Activated CD4-positive, alpha-beta T cell treated with anti-CD3 and anti-CD28 coated beads for 24 hours (primary cell): ENCODE measurements at places on chromosomes 2 and 18.

DNA sequence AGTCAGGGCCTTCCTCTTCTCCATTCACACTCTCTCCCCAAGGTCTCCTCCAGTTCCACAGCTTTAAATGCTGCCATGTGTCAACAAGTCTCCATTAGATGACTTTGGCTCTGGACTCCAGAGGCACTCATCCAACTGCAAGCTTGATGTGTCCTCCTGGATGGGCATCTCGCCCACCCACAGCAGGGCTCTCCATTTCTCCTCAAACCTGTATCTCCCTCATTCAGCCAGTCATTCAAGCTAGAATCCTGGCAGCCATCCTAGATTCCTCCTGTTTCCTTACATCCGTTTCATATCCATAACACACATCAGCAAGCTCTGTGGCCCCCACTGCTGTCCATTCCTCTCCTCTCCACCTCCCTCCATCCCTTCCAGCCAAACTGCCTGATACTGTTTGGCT is 88.4 kb upstream of the AFF3 start:
- no peak for DNase-seq

GRCh38 chr2:31176742-31177141 is 38.5 kb upstream of the GALNT14 start:
- no peak for DNase-seq

- DNase-seq: no peak
These were observed 6.4 kb downstream of the ERLEC1 start for GRCh38 chr2:53793261-53793660.

- no peak for DNase-seq
These were observed 2.4 kb upstream of the PDE11A start for GRCh38 chr2:178075006-178075326.

GRCh38 chr2:74880054-74880728 is 46.3 kb downstream of the HK2 start:
- DNase-seq: no peak

- no peak for DNase-seq
These were observed 9.4 kb upstream of the COLEC11 start for GRCh38 chr2:3585261-3586109.

DNA sequence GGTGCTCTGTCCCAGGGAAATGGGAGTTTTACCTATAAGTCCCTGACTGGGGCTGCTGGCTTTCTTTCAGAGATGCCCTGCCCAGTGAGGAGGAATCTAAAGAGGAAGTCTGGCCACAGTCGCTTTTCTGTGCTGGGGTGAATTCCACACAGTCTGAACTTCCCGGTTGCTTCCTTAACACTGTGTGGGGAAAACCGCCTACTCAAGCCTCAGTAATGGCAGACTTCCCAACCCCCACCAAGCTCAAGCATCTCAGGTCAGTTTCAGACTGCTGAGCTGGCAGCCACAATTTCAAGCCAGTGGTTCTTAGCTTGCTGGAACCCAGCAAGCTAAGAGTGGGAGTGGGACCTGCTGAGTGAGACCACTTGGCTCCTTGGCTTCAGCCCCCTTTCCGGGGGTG is 54.9 kb downstream of the NUP35 start:
- no peak for DNase-seq

GRCh38 chr2:41698678-41699422 is 349.0 kb upstream of the PKDCC start:
- no peak for DNase-seq

GRCh38 chr2:103009871-103010270 is 248.0 kb downstream of the TMEM182 start:
- no peak for DNase-seq

DNA sequence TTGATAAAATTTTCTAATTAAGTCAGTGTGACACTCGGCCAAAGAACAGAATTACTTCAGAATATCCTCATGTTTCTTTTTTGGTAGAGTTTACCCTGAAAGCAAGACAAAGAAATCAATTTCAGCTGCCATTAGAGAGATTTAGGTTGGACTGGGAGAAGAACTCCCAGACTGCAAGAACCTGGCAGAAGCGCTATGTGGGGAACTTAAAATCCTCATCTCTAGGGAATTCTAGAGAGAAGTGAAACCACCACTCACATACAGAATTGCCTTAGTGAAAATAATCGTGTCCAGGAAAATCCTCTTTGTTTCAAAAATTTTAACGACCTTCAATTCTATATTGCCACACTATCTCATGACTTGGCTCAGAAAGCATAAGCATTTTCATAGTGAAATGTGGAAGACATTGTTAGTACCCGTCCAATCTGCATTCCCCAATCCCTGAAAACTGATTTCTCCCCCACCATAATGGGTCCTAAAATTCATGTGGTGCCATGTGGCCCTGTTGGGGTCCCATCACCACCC is 297.3 kb upstream of the MEIS1 start:
- DNase-seq: no peak

GRCh38 chr2:30869988-30870387 is 62.7 kb upstream of the CAPN13 start:
- no peak for DNase-seq

GRCh38 chr2:218878926-218879761 is 1.5 kb upstream of the WNT10A start:
- DNase-seq: no peak

GRCh38 chr2:168718622-168719021 is 83.8 kb upstream of the NOSTRIN start:
- DNase-seq: no peak

GRCh38 chr2:108220191-108220590 is 19.6 kb upstream of the SULT1C3 start:
- no peak for DNase-seq

DNA sequence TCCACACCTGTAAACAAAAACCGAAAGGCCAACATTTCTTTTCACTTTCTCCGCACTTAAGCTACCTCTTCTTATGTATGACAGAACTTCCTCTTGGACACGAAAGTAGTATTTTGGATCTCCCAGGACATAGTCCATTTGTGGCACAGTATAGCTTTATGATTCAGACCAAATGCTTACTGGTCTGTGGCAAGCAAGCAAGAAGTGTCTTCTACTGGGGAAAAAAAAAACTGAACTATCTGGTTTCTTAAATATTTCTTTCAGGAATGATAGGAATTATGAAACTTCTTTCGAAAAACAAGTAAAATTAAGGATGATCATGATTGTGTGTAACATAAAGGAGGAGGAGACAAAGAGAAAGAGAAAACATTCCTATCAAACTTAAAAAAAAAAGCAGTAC is 33.6 kb downstream of the SRBD1 start:
- no peak for DNase-seq

DNA sequence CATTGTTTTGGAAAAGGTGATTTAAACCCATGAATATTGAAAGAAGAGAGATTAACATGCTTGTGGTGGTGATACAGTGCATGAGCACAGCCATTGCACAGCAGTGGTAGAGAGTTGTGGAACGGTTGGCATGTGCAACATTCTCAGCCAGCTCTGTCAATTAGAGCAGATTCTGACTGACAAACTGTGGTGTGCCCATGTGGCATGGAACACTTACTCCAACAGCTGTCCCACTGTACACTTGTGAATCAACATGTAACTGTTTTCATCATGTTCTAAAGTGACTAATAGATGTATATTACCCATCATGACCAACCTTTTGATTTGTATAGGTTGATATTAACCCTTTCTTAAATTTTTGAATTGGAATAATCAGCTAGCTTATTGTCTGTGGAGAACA is 55.6 kb downstream of the PKP4 start:
- no peak for DNase-seq

GRCh38 chr2:133489146-133489545 is 79.1 kb downstream of the NCKAP5 start:
- no peak for DNase-seq

GRCh38 chr2:235449568-235449967 is 44.3 kb upstream of the AGAP1 start:
- DNase-seq: no peak

DNA sequence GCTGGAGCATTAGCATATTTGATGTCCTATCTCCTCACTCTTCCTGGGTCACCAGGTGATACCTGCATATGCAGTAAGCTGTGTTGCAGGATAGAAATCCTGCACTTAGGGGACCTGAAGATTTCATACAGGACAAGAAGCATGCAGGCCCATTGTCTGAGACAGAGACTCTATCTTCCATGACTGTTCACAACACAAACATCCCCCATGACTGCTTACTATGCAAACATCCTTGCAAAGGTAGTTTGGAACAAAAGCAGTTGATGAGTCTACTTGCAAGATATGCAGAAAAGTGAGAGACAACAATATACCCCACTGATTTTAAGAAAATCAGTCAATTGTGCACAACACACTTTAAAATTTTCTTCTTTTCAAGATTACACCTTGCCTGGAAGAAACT is 108.6 kb upstream of the ZEB2 start:
- no peak for DNase-seq

- DNase-seq: no peak
These were observed 524.9 kb downstream of the LRRTM4 start for GRCh38 chr2:76997296-76997695.

DNA sequence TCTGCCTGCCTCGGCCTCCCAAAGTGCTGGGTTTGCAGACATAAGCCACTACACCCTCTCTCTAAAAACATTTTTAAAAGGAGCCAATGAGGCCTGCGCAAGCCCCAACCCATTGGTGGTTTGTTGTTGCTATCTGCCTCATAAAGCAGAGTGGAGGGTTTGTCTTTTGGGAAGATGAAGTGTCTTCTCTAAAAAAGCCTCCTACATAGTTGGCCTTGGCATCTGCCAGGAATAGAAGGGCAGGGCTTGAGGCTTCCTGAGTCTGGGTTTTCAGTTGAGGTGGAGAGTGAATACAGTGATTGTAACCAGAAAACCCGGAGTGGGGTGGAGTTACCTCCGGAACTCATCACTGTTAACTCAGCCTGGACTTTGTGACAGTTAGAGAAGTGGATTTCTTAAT is 5.9 kb upstream of the STARD7 start:
- DNase-seq: no peak

DNA sequence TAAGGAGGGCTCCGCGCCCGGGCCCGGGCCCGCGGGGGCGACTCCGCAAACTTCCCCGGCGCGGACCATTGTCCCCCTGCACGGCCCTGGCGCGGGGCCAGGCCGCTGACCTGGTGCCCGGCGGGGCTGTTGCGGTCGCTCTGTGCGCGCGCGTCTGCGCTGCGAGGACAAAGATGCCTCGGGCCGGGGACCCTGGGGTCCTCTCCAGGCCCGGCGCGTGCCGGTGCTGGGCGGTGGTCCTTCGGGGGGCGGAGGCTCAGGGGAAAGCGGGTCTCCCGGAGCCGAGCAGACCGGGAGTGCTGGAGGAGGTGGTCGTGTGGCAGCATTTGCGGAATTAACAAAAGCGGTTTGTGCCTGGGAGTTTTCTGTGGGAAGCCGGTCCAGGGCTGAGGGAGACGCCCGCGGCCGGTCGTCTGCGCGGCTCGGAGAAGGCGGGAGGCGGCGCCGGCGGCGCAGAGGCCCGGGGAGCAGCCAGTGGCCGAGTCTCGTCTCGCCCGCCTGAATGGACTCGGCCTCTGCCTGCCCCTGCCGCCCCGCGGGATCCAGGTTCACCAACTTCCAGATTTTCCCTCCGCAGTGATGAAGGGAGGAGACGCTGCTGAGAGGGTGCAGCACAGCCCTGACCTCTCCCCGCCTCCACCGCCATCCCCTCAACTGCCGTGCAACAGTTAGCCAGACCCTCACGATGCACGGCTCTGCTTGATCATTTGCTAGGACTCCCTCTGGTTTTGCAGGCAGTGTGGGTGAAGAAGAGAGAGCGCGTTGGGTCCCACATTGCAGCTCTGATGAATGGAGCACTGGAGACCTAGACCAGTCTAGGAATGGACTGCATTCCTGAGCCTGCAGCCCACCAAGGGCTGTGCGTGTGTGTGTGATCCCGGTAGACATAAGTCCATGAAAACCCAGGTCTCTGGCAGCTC is 705 bp downstream of the EFR3B start:
- DNase-seq: no peak

DNA sequence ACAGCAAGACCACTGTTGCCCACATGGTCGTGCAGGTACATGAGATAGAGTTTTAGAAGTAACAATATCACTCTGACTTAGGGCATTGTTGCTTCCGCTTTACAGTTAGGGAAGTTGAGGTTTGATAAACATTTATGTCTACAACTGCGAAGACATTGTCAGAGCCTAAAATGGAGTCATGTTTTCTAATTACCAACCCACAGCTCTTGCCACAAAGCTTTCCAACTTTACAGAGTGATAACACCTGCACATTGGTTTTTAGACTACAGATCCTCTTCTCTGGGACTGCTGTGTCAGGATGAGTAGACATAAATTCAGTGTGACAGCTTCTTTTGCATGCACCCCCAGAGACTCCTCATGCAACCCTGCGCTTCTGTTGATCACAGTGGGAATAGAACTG is 119.0 kb downstream of the FEZ2 start:
- no peak for DNase-seq

GRCh38 chr2:48712151-48712550 is 43.4 kb downstream of the LHCGR start:
- DNase-seq: no peak

GRCh38 chr2:127674241-127675209 is 805 bp downstream of the LIMS2 start:
- DNase-seq: no peak

- no peak for DNase-seq
These were observed 169.8 kb upstream of the SPATS2L start for GRCh38 chr2:200136655-200137054.

- no peak for DNase-seq
These were observed 34.7 kb upstream of the ALPP start for GRCh38 chr2:232343821-232344220.

- DNase-seq: no peak
These were observed 43.8 kb upstream of the SERTAD2 start for GRCh38 chr2:64697297-64698176.

- DNase-seq: no peak
These were observed 533.6 kb downstream of the RNF144A start for GRCh38 chr2:7450833-7451190.

DNA sequence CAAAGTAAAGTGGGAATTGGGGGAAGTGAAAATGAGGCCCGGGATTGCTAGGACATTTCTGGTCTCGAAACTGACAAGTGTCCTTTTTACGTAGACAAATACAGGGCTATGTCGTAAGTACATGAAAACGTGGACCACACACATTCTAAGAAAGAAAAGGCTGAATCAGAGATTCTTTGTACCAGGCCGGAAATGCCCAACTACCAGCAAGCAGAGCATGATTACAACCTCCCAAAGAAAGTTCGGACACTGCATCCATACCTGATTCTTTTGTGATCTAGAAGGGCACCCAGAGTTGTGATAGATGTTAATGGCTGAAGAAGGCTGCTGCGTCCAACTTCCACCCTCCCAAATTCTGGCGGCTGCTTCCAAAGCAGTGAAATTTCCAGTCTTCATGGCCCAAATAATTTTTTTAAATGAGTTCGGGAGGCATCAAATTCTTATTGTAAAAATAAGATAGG is 1.7 kb downstream of the RBMS1 start:
- DNase-seq: no peak

GRCh38 chr2:55235724-55236538 is 3.4 kb downstream of the RPS27A start:
- DNase-seq: no peak

- no peak for DNase-seq
These were observed 22.0 kb upstream of the RALBP1 start for GRCh38 chr18:9453283-9453682.

- DNase-seq: no peak
These were observed 294.1 kb downstream of the BCL2 start for GRCh38 chr18:63025251-63026090.
